ENCODE measurements at places on chromosomes 1 and 21. TPM values are rescaled to one million over a fixed set of nuclear protein-coding genes. Genes with fewer than 3 reads are reported as not detected.

Gene HYI
- total RNA-seq = 73.6 TPM

Gene IQCC
- total RNA-seq = 1.0 TPM

Gene AJAP1
- total RNA-seq = under 0.01 TPM

Gene GBP1
- 10.9 TPM for total RNA-seq

Gene CD34
- 19.8 TPM for total RNA-seq

Gene RCAN1
- 35.9 TPM for total RNA-seq
